ENCODE measurements at places on chromosomes 3 and 15.

GRCh38 chr3:38124324-38125122 lies 12.4 kb downstream of the ACAA1 start:
- no peak for DNase-seq

GRCh38 chr15:94259121-94259751 lies 27.9 kb downstream of the MCTP2 start:
- no peak for DNase-seq

GRCh38 chr3:108133048-108133369 lies 42.2 kb upstream of the CD47 start:
- no peak for DNase-seq

GRCh38 chr3:10957976-10958749 lies 34.4 kb upstream of the SLC6A1 start:
- DNase-seq = no peak

GRCh38 chr15:89783111-89783860 lies 7.2 kb downstream of the MESP2 start:
- no peak for DNase-seq

- DNase-seq = no peak
Measured at GRCh38 chr15:92049290-92049989, 195.9 kb downstream of the SLCO3A1 start.

GRCh38 chr15:89998141-89998661 lies 2.9 kb upstream of the ZNF710 start:
- DNase-seq = no peak

GRCh38 chr15:76163457-76164295 lies 103.9 kb downstream of the TMEM266 start:
- no peak for DNase-seq

GRCh38 chr3:159664006-159664405 lies 324.6 kb upstream of the IL12A start:
- DNase-seq = no peak

DNA sequence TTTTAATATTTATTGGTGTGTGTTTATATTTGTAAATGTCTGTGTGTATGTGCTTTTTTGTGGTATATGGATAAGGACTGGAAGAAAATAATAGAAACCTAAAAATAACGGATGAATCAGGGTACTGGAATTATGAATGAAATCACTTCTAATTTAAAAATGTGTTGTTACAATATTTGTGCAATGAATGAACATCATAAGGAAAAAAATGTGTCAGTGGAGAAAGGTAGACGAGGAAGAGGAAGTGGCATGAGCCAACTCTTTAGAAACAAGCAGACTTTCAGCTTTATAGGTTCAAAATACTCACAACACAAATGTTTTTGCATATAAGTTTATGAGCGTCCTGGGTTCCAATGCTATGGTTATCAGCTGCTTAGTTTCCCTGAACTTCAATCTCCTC lies 59.4 kb downstream of the SOX2 start:
- no peak for DNase-seq

DNA sequence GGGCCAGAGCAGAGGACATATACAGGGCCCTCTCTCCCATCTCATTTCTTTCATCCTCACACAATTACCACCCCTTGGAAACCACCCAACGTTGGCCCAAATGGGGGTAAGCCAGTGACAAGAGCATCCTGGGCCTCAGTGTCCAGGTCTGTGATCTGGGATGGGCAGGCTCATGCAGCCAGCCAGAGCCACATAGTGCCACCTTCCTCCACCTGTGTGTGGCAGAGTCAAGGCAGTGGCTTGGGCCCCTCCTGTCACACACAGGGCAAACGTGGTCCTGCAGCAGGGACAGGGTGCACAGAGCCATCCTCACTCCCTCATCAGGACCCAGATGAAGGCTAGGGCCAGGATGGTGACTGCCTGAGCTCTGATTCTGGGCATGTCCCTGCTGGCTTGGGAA lies 2.3 kb upstream of the MYL3 start:
- no peak for DNase-seq

DNA sequence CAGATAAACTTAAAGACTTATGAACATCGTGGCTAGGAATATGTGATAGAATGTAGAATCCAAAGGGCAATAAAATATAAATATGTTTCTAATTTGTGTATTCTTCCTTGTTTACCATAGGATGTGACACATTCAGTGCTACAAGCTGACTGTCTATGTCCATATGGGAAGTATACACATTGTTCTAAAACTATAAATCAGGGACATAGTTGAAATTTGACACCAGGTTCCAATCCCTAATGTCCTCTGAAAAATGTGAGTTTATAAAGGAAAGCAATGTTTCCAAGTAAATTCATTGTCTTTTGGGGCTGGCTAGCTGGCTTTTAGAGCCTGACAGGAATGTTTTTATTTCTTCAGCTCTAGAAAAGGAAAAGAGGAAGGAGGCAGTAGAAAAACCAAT lies 273.6 kb downstream of the CNTN4 start:
- DNase-seq = no peak

All from activated gamma-delta T cell (primary cell).